OCI-M1 (cell line): ENCODE measurements at places on chromosomes 7 and 10.

GRCh38 chr10:36730316-36730715 lies 395.1 kb upstream of the ANKRD30A start:
- DNase-seq: no peak

- no peak for DNase-seq
These were observed 213.4 kb downstream of the GPR37 start for GRCh38 chr7:124552217-124552616.

DNA sequence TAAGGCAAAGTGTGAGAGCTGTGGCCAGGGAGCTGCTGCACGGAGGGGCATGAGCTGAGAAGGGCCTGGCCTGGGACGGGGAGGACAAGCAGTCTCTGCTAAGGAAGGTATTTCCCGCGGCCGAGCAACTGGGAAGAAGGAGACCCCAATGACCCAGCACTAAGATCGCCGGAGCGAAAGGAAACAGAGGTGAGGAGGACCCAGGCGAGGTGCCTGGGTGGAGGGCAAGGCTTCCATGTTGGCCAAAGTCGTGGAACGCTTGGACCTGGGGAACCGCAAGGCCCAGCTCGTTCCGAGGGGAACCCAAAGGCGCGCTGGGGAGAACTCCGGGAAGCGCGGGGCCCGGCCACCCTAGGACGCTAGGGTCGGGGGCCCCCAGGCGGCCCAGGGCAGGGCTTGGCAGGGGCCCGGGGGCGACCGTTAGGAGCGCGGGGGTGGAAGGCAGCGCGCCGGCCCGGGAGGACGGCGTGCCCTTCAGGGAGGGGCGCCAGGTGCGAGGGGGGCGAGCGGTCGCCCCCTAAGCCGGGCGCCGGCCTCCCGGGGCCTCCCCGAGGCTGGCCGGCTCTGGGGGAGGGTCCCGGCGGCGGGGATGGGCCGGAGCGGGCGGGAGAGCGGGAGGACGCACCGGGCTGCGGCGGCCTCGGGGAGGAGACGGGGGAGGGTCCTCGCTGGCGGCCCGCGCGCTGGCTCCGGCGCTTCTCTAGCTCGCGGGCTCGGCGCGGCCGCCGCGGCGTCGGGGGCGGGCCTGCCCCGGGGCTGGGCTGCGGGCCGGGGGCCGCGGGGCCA lies 545 bp downstream of the GIGYF1 start:
- peak; percentile 48 for DNase-seq

GRCh38 chr7:114530057-114530611 lies 115.5 kb downstream of the FOXP2 start:
- no peak for DNase-seq

- DNase-seq: no peak
These were observed 77.5 kb downstream of the LRRC4 start for GRCh38 chr7:127953423-127954356.

- no peak for DNase-seq
These were observed 92.3 kb upstream of the ZNF438 start for GRCh38 chr10:31123946-31124345.

DNA sequence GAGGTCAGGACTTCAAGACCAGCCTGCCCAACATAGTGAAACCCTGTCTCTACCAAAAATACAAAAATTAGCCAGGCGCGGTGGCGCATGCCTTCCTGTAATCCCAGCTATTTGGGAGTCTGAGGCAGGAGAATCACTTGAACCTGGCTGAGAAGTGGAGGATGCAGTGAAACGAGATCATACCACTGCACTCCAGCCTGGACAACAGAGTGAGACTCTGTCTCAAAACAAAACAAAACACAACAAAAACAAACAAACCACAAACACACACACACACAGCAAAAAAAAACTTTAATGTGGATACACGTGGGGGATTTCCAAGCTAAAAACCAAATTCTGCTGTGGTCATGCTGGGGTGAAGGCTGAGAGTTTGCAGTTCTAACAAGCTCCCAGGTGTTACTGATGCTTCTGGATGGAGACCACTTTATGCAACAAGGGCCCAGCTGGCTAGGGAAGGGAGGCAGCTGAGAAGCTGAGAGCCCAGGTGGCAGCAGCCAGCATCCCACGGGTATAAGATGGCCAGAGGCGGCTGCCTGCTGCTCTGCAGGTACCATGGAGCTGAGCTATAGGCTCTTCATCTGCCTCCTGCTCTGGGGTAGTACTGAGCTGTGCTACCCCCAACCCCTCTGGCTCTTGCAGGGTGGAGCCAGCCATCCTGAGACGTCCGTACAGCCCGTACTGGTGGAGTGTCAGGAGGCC lies at the start of gene ZP3:
Gene ZP3 (plus strand): TSS at position 538 of the 699 bp plus-strand sequence. CDS start 15 bp downstream, at position 553.
- no peak for DNase-seq

- DNase-seq: peak; percentile 80
These were observed 75.5 kb downstream of the PAPSS2 start for GRCh38 chr10:87734987-87735827.

DNA sequence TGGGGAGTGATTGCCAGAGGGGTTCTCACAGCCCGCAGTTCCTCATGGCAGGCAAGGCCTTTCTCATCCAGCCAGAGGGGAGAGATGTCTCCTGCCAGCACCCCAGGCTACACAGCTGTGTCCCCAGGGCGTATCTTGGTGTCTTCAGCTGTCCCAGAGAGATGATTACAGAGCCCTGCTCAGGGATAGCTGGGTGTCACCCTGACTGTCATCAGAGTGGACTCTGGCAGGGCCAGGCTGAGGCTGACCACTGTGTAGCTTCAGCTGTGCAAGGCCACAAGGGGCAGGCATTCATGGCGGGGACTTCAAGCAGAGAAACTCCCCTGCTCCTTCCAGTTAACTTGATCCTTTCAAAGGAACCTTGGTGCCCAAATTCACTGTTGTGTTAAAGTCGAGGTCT lies 124.2 kb downstream of the RGS10 start:
- DNase-seq: no peak

DNA sequence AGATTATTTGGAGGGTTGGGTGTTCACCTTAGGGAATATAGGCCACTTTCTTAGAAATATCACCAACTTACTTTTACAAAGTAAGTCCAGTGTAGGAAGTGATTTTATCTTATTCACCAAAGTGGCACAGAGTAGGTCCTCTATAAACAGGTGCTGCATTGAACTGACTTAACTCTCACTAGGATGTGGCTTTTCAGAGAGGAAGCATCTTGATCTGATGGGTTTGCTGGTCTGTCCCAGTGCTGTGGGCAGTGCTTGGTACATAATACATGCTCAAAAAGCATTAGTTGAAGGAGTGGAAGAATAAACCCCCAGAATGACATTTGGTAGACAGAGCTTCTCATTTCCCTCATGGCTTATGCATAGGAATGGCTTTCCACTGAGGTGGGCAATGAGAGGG lies 334.7 kb downstream of the LRMDA start:
- DNase-seq: no peak

DNA sequence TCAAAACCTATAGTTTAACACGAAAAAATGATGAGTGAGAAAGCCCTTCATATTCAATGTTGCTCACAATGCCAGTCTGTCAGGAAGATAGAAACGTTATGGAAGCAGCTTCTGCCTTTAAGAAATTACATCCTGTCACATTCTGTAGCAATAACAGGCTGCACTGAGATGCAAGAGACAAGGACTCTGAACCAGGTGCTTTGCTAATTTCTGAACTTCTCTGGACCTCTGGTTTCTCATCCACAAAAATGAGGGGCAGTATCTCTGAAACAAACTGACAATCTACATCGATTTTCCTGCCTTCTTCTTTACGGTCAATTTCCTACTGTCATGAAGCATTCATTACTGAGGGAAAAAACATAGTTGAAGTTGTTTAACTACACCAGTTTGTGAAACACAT lies 234.0 kb downstream of the SNX13 start:
- DNase-seq: peak; percentile 24

DNA sequence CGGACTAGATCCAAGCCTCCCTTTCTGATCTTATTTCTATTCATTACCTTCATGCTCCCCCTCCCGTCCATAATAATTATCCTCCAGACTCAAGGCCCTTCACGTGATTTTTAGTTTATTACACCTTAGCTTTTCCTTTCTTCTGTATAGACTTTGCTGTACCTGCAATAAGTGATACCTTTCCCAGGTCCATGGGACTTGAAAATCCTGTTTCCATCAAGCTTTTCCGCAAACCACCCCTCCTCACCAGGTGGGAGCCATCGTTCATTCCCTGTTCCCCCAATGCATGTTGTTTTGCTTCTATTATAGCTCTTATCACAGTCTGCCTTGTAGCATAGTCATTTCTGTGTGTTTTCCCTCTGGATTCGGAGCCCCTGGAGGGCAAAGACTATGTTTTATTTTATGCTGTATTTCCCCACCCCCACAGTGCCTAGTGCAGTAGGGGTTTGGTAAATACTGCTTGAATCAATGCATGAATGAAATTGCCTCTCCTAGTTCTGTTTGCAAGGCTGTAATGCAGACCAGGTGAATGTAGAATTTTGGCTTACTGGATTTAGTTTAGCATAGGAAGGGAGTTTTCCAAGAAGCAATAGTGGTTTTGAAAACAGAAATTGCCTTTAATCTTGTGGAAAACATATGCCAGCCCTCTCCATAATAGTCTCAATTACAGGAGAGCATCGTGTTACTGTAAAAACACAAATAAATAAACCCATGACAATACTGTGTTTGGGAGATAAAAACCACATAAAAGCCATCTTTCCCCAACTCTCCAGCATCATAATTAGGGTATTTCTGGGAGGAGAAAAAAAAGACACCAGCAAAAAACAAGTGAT lies 213.4 kb downstream of the AUTS2 start:
- DNase-seq: no peak

GRCh38 chr10:113999531-113999930 lies 44.1 kb upstream of the ADRB1 start:
- no peak for DNase-seq

DNA sequence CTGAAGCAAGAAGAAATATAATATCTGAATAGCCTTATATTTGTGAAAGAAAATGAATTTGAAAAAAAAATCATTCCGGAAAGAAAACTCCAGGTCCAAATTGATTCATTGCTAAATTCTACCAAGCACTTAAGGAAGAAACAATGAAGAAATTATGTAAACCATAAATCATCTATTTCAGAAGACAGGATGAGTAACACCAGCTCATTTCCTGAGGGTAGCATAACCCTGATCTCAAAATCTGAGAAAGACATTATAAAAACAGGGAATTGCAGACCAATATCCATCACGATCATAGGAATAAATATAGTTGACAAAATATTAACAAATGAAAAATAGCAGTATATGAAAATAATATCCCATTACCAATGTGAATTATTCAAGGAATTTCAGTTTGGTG lies 70.1 kb upstream of the RAB18 start:
- no peak for DNase-seq

- DNase-seq: no peak
These were observed 105.9 kb downstream of the ANKRD7 start for GRCh38 chr7:118330388-118330787.

- DNase-seq: no peak
These were observed 191.2 kb downstream of the CXCL12 start for GRCh38 chr10:44193567-44194220.

DNA sequence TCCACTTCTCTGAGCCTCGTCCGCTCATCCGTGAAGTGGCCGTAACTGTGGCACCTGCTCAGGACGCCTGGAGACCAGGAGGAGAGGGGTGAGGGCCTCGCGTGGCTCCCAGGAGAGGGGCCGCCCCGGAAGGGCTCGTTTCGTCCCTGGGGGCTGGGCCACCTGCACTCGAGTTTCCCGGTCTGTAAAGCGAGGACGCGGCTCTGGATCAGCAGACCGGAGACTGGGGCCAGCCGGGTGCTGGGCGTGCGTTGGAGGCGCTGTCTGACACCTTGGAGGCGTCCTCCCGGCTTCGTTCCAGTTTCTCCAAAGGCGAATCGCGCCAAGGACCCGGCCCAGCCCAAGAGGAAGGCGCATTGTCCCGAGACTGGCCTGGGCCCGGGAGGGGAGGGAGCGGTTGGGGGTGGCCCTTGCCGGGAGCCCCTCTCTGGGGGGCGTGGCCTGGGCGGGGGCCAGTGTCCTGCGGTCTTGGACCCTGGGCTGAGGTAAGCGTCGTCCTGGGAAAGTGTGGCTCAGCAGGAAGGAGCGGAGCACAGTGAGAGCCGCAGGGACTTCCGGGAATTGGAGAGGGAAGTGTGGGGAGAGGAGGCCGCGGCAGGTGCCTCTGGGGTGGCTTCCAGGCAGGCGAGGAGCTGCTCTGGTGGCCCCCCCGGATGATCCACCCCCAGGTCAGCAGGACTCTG lies 89.6 kb downstream of the FOXL3 start:
- DNase-seq: no peak

DNA sequence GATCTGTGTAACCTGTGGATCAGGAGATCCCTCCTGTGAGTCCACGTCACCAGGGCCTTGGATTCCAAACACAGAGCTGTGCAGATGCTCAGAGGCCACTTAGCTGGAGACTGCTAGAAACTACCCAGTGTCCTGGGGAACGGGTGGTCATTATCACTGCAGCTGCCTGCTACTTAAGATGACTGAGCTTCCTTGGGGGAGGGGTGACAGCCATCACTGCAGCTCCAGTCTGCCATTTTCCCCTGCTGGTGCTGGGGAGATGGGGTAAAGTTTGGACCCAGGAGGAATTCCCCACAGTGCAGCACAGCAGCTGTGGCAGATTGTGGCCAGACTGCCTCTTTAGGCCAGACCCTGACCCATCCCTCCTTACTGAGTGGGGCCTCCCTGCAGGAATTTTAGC lies 78.8 kb upstream of the VOPP1 start:
- no peak for DNase-seq

DNA sequence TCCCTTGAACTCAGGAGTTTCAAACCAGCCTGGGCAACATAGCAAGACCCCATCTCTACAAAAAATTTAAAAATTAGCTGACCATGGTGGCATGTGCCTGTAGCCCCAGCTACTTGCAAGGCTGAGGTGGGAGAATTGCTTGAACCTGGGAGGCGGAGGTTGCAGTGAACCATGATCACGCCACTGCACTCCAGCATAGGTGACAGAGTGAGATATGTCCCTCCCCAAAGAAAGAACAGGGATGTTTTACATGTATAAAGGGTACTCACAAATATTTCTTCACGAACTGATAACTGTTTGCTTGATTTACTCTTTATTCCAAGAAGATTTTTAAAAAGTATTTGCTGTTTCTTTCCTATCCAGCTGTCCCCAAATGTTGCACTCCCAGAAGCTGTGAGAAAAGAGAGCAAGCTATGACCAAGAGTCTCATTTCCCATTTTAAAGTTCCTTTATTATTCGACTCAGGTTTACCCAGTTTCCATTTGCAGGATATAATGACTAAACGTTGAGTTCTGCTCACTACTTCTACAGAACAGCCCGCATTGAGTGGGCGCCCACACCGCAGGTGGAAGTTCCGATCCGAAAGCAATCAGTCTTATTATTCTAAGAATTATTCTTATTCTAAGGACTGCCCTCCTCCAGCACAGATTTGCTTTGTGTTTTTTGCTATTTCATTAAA lies 90.7 kb downstream of the APBB1IP start:
- DNase-seq: no peak

GRCh38 chr7:28348636-28349035 lies 63.7 kb upstream of the CREB5 start:
- DNase-seq: no peak

- DNase-seq: peak; percentile 75
These were observed 2.8 kb upstream of the LZTS2 start for GRCh38 chr10:100996678-100997359.

DNA sequence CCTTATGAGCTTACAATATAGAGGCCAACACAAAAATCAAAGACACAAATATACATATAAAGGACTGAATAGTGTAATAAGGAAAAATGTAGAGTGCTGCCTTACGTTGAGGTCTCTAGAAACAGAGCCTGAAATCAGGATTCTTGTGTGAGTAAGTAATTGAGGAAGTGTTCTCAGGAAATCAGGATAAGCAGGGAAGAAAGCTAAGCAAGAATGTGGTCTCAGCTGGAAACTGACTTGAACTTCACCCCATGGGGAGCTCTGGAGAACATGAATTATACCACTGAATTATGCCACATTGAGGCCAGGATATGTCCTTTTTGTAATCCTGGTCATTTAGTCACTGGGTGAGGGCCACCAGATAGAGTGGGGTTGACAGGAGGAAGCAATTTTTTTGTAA lies 191.9 kb downstream of the ETV1 start:
- no peak for DNase-seq
